Small intestine (tissue), 16 donors: ENCODE measurements at places on chromosomes 12 and 14. TPM values are rescaled to one million over a fixed set of nuclear protein-coding genes. Genes with fewer than 3 reads are reported as not detected.
A peak's percentile ranks its signal among the peaks of the same experiment; 100 is the strongest.

DNA sequence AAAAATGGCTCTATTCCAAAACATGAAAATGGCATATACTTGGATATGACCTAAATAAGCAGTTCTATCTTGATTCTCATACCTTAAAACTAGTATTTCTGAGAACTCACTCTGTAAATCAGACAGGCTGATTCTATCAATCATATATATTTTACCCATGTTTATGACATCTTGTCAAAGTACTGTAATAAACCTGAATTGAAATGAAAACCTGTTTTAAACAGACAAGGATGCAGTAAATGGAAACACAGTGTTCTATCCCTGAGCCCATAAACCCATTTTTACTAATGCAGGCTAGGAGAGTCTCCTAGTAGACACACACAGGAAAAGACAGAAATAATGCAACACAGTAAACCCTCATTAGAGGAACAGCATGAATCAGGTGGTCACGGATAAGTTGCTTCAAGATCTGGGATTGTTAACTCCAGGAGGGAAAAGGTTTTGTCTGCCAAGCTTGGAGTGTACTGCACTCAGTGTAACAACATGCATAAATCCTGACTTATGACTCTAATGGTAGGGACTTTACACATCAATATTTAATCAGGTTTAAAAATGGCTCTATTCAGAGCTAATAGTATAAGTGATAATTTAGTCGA, 93.6 kb upstream of the CPNE8 start:
- peak; percentile 1 for DNase-seq
- H3K27ac ChIP-seq: no peak overlapping the region
- no peaks in the 10 kb centered on the region for H3K4me1 ChIP-seq
- H3K4me3 ChIP-seq: no peak overlapping the region
- no peaks in the 10 kb centered on the region for H3K36me3 ChIP-seq

DNA sequence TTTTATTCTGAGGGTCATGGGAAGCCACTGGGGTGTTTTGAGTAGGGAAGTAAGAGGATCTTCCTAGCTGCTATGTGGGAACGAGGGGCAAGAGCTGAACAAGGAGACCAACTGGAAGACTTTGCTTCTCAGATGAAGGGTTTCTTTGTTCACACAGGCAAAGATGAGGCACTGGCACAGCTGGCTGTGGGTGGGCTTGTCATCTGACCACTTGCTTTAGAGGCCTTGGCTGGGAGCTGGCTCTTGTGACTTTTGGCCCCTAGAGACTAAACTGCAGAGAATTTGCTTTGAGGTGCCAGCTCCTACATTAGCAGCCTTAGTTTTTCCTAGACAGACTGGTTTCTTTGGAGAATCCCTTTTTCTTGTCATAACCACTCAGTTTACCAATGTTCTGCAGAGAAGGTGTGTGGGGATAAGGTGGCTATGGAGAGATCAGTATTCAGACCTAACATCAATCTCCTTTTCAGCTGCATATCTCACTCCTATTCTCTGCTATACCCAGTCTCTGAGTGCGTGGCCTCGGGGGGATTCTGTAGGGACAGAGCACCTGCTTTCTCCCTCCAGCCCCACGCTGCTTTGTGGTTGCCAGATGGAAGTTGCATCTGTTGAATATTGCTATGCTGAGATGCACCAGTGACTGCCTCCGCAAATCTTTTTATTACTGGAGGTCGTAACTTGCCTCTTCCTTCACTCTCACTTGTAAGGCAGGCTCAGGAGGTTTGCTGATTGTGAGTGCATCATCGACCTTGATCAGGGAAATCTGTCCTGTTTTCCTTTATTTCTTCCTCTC, 12.7 kb downstream of the PPP2R5C start:
- no peaks in the 10 kb centered on the region for H3K27me3 ChIP-seq
- H3K36me3 ChIP-seq: no peaks in the 10 kb centered on the region
- no peak for DNase-seq
- no peak overlapping the region for H3K4me3 ChIP-seq
- no peaks in the 10 kb centered on the region for H3K4me1 ChIP-seq

- no peaks in the 10 kb centered on the region for H3K27me3 ChIP-seq
- H3K36me3 ChIP-seq: peaks cover 24% of the 10 kb centered on the region
- no peak overlapping the region for H3K27ac ChIP-seq
Observed at GRCh38 chr14:56632195-56632594, 52.6 kb downstream of the TMEM260 start.

- DNase-seq: no peak
- no peaks in the 10 kb centered on the region for H3K36me3 ChIP-seq
- H3K27ac ChIP-seq: no peak overlapping the region
- no peaks in the 10 kb centered on the region for H3K4me1 ChIP-seq
Observed at GRCh38 chr12:31210541-31210940, 115.4 kb downstream of the SINHCAF start.

LRTM2 gene
- polyA plus RNA-seq: not detected

IRF9 gene
- 48.1 TPM for polyA plus RNA-seq

TRPV4 gene
- not detected for polyA plus RNA-seq

GRCh38 chr12:2013527-2014223, 9.4 kb upstream of the DCP1B start:
- no peaks in the 10 kb centered on the region for H3K36me3 ChIP-seq
- H3K27me3 ChIP-seq: no peaks in the 10 kb centered on the region
- H3K4me1 ChIP-seq: no peaks in the 10 kb centered on the region
- H3K4me3 ChIP-seq: no peak overlapping the region
- H3K27ac ChIP-seq: no peak overlapping the region
- no peak for DNase-seq

DNA sequence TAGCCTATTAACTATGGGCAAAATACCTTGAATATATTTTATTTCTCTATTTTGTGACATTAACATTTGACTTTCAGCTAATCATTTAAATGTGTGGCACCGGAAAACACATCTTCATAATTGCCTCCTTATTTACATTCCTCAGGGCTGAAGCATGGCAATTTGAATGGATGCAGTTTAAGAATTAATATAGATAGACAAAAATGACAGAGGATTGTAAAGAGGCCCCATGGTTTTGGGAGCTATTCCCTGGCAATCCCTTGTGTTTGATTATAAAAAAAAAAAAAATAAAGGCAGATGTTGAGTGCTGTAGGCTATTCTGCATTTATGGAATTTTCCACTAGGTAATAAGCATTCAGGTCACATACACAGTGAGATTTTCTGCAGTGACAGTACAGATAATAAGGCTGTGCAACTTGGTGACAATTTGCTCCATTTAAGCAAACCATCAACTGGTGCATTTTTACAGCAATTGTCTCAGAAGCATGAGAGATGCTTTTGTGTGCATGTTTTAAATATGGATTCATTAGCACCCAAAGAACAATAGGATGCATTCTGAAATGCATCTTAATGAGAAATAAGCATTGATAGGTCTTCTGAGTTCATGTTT, 123.2 kb upstream of the SLC38A4 start:
- H3K36me3 ChIP-seq: no peaks in the 10 kb centered on the region
- no peak overlapping the region for H3K27ac ChIP-seq
- no peak overlapping the region for H3K4me3 ChIP-seq
- no peaks in the 10 kb centered on the region for H3K4me1 ChIP-seq
- DNase-seq: no peak
- no peaks in the 10 kb centered on the region for H3K27me3 ChIP-seq

GRCh38 chr14:87526731-87527130, 466.3 kb downstream of the GALC start:
- H3K4me3 ChIP-seq: no peak overlapping the region
- no peak for DNase-seq
- no peaks in the 10 kb centered on the region for H3K4me1 ChIP-seq
- H3K27me3 ChIP-seq: no peaks in the 10 kb centered on the region
- H3K27ac ChIP-seq: no peak overlapping the region

GRCh38 chr12:24889411-24889810, 59.5 kb downstream of the BCAT1 start:
- no peak overlapping the region for H3K4me3 ChIP-seq
- no peaks in the 10 kb centered on the region for H3K4me1 ChIP-seq
- H3K27ac ChIP-seq: no peak overlapping the region
- DNase-seq: no peak
